ENCODE measurements at places on chromosomes 12 and 14.

GRCh38 chr12:51905471-51906429, 1.6 kb upstream of the ACVRL1 start:
- no peak for DNase-seq

GRCh38 chr12:12070674-12071656, at the start of gene BCL2L14:
Gene BCL2L14, plus strand, starts transcription at chr12:12070939. Its CDS starts 8,367 bp downstream, at chr12:12079306.
- DNase-seq: no peak

GRCh38 chr12:19771858-19772257, 332.6 kb downstream of the AEBP2 start:
- DNase-seq: no peak

- DNase-seq: no peak
These were observed 3.8 kb downstream of the BICD1 start for GRCh38 chr12:32110417-32110816.

- no peak for DNase-seq
These were observed 158.6 kb downstream of the PRIMA1 start for GRCh38 chr14:93629643-93630042.

All from NCI-H1694 treated with DMSO at 0.1 percent for 48 hours (cell line).